ENCODE measurements at places on chromosomes 13 and 19.

GRCh38 chr13:78054157-78054556 lies 135.5 kb upstream of the EDNRB start:
- DNase-seq, result no peak

DNA sequence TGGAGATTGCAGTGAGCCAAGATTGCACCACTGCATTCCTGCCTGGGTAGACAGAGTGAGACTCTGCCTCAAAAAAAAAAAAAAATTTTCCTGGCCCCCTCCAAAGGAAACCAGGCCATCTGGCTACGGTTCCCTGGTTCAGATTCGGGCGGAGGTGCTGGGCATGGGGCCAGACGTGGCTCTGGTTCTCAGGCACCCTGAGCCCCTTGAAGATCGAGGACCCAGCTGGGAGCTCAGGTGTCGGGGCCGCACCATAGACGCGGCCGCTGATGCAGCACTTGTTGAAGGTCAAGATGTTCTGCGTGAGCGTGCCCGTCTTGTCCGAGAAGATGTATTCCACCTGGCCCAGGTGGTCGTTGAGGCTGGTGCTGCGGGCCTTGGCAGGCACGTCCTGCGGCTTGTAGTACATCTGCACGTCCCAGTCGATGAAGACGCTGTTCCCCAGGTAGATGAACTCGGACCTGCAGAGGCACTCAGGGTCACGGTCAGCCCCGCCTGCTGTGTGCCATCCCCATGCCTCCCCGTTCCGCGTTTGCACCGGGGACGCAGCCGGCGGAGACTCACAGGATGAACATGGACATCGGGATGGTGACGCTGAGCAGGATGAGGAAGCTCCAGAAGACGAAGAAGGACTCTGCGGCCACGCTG lies 12.3 kb downstream of the ATP8B3 start:
- no peak for DNase-seq

- DNase-seq, result no peak
Measured at GRCh38 chr13:97002581-97002980, 8.3 kb upstream of the OXGR1 start.

GRCh38 chr13:95128045-95128643 lies 173.1 kb downstream of the ABCC4 start:
- no peak for DNase-seq

DNA sequence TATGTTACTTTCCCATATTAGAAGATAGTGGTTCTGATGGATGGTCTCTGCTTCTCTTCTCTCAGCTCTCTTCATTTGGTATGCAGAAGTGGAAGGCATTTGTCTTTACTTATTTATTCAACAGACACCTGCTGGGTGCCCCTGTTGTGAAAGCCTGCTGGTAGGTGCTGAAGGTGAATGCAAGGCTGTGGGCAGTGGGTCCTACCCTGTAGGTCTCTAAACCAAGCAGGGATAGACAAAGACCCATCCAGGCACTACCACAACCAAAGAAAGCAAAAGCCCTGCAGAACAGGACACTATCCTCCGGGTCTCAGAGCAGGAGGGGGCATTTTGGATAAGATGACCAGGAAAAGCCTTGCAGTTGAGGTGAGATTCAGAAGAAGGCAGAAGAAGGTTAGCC lies 106.1 kb downstream of the STARD13 start:
- DNase-seq, result no peak

DNA sequence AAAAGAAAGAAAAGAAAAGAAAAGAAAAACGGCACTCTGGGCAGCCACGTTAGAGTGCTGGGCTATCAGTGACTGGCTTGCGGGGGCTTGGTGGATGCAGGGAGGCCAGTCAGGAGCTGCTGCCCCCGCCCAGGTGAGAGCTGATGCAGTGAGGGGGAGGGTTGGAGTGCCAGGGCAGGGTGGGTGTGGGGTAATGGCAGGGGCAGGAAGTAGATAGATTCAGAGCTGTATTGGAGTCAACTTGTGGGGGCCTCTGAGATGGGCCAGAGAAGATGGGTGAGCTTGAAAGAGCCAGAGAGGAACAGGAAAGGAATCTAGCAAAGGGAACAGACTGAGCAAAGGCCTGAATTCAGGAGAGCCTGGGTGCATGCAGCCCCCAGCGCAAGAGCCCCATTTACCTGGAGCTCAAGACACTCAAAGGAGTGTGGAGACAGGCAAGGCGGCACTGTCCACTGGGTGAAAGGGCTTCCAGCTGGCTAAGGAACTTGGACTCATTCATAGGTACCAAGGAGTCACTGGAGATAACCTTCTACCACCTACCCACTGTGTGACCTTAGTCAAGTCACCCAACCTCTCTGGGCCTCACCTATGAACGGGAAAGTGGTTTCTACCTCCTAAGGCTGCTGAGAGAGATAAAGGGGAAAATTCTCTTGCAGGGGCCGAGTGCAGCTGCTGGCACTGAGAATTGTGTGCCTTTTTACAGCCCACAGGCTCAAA lies 20.2 kb downstream of the VSTM2B start:
- no peak for DNase-seq

GRCh38 chr19:42151782-42152684 lies 19.8 kb upstream of the POU2F2 start:
- no peak for DNase-seq

DNA sequence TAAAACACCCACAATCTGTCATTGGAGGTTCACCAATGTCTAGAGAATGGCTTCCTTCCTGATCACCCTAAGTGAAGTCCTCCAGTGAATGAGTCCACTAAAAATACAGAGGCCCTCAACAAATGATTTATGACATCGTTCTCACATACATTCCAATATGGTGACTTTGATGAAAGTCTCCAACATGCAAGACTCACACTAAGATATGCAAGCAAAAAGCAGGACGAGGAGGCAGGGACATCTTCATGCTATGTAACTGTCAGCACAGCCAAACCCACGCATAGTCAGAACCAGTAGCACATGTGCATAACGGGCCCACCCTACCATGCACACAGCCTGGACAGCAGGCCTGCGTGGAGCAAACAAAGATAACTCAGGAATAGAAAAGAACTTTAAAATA lies 16.6 kb upstream of the LSM14A start:
- no peak for DNase-seq

- no peak for DNase-seq
Measured at GRCh38 chr13:49580980-49581680, 4.2 kb downstream of the RCBTB1 start.

DNA sequence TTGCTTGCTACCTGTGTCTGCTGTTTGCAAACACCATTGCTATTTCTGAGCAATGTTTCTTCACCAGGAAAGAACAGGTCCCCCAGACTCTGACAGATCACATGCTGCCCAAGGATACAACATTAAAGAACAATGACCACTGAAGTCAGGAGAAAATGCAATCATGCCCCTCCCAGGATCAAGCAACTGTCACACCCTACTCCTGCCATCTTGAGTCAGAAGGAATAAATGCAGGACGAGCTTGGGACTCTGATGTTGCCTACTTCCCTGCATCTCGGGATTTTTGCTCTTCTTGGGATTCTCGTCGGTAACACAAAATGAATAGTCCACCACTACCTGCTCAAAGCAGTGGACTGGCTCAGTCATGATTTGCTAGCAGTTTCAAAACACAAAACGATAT lies 490.6 kb downstream of the COG6 start:
- DNase-seq, result no peak

DNA sequence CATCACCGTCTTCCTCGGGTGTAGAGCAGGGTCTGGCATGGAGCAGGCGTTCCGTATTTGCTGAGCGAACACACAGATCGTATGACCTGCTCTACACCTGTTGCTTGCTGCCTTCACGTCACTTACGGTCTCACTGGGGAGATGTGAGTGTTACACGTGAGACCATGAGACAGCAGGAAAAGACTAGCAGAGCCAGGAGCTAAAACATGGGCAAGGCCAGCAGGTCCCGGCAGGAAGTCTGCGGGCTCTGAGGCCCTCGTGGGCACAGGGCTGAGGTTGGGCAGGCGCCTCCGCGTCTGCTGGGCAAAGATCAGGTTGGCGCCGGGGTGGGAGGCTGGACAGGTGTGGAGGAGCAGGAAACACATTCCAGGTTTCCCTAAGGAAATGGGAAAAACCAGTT lies 19.7 kb upstream of the GTF3A start:
- no peak for DNase-seq

- DNase-seq, result no peak
Measured at GRCh38 chr13:60881507-60881906, 484.5 kb downstream of the TDRD3 start.

DNA sequence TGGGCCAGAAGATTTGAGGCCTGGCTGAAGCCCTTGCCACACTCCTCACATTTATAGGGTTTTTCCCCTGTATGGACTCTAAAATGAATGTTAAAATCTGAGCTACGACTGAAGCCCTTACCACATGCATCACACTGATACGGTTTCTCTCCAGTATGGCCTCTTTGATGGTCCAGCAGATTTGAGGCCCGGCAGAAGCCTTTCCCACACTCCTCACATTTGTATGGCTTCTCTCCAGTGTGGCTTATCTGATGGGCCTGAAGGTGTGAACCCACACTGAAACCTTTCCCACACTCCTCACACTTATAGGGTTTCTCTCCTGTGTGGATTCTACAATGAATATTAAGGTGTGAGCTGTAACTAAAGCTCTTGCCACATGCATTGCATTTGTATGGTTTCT lies 21.0 kb downstream of the ZNF45 start:
- no peak for DNase-seq

GRCh38 chr13:37175996-37176395 lies 70.5 kb upstream of the CSNK1A1L start:
- no peak for DNase-seq

- no peak for DNase-seq
Measured at GRCh38 chr19:19652482-19653295, 9.2 kb upstream of the GMIP start.

GRCh38 chr19:31175564-31176348 lies 173.5 kb downstream of the TSHZ3 start:
- no peak for DNase-seq

DNA sequence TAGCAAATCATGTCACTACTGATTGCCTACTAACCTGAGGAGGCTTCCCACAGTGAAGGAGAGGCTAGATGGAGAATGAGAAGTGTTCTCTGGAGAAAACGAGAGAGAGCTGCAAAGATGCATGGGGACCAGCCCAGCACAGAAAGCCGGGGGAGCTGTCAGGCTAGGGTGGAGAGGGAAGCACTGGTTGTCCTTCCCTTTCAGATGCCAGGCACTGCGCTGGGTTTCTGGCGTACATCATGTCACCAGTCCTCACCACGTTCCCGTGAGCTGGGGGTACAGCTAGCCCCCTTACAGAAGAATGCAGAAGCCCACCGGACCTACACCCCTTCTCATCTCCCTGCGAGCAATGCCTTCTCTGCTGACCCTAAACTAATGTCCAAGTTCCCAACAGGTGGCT lies 86.0 kb downstream of the STK24 start:
- DNase-seq, result no peak

- DNase-seq, result no peak
Measured at GRCh38 chr19:54312436-54313377, at the start of gene LILRA5. Gene LILRA5 (minus strand): TSS chr19:54313166. CDS start chr19:54313019, 147 bp downstream.

Data from T-cell (primary cell).